ENCODE measurements at places on chromosomes 2 and 18. TPM values are rescaled to one million over a fixed set of nuclear protein-coding genes. Genes with fewer than 3 reads are reported as not detected.

Gene MOB1A
- total RNA-seq: 113 TPM

Gene AQP12B
- total RNA-seq: not detected

Gene FOXI3
- 0.14 TPM for total RNA-seq

Gene CD207
- total RNA-seq: 0.16 TPM

Gene CDKL4
- 1.4 TPM for total RNA-seq

Gene NEB
- total RNA-seq: 17.6 TPM

Gene UGT1A5
- 1.2 TPM for total RNA-seq

Gene SLC14A1
- not detected for total RNA-seq

Gene ST8SIA5
- not detected for total RNA-seq

GRCh38 chr18:50816419-50817166 is 3.2 kb downstream of the MRO start:
- DNase-seq: no peak
- H3K36me3 ChIP-seq: no peaks in the 10 kb centered on the region
- H3K27ac ChIP-seq: no peak overlapping the region
- H3K4me1 ChIP-seq: no peaks in the 10 kb centered on the region

DNA sequence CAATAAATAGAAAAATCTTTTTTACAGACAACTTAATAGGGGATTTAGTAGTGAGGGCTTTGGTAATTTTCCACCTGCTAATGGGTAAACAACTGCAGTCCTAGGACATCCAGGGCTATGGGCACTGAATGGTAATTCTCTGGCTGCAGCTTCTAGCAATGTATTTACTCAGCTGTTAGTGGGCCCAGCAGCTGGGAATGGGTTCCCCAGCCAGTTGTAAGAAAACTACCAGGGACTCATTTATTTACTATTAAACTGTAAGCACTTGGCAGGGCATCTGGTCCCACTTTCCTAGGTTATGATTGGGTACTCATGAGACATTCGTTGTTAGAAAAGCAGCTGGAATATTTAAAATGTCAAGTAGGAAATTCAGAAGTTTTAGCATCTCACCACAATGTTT is 363.8 kb upstream of the TRIB2 start:
- H3K36me3 ChIP-seq: no peaks in the 10 kb centered on the region
- H3K4me3 ChIP-seq: no peak overlapping the region
- no peaks in the 10 kb centered on the region for H3K27me3 ChIP-seq

DNA sequence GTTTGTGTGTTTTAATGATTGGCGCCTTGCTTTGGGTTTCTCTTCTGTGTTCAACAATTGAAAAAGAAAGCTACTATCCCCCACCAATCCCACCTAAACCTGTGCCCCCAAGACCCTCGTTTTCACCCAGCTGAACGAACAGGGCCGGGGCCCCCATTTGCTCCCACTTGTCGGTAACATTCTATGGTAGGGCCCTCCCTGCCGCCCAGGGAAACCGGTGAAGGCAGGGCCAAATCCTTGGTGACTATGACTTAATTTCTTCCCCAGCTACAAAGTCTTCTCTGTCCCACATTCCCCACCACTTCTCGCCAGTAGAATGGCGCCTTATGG is 598 bp upstream of the SNRNP200 start:
- DNase-seq: no peak
- H3K27me3 ChIP-seq: no peaks in the 10 kb centered on the region
- peak overlapping the region; percentile 51 for H3K4me3 ChIP-seq
- peaks cover 4% of the 10 kb centered on the region for H3K36me3 ChIP-seq
- H3K27ac ChIP-seq: peak overlapping the region; percentile 99

DNA sequence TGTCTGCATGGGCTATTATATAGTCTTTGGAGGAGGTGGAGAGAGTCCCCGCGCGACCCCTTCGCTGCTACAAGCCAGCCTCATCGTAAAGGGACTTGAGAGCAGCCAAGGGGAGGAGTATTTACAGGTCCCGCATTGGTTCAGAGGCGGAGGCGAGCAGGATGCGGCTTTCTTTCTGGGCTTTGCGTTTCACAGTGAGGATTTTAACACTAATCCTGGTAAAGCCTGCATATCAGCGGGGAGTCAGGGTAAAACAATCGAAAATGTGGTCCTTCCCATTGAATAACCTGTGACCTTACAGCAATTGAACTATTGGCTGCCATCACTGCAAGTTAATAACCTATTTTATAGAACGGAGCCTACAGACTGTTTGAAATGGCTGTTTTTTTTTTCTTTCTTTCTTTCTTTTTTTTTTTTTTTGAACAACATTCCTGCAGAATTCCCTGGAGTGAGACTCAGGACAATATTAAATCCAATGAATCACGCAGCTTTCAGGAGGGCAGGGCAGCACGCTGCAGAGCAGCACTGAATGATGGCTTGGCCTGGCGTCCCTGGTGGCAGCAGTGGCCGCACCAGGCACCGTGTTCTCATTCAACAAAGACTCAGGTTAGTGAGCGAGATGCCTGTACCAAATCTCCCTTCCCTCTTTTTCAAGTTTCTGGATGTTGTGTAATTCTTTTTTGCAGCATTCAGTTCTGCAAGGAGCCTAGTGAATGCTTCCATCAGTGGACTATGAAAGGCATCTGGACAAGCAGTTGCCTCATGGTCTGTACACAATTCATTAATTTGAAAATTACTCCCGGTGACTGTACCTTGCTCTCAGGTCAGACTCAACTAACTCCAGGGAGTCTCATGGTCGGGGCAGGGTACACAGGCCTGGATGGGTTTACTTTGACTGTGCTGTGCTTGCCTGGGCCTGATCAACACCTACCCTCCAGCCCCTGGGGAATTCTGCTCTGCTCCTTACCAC is 19.8 kb downstream of the SMIM21 start:
- H3K4me3 ChIP-seq: no peak overlapping the region
- no peaks in the 10 kb centered on the region for H3K27me3 ChIP-seq
- no peaks in the 10 kb centered on the region for H3K4me1 ChIP-seq

DNA sequence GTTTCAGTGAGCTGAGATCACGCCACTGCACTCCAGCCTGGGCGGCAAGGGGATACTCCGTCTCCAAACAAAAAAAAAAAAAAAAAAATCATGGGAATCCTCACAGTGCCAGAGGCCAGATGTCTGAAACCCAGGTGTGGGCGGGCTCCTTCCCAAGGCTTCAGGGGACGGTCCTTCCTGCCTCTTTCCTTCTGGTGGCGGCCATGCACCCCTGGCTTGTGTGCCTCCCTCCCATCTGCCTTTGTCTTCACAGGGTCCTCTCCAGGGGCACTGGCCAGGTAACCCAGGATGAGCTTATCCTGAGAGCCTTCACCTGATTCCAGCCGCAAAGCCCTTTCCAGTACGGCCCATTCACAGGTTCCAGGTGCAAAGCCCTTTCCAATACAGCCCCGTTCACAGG is 40.9 kb upstream of the GPC1 start:
- no peak overlapping the region for H3K27ac ChIP-seq
- no peak overlapping the region for H3K4me3 ChIP-seq
- no peaks in the 10 kb centered on the region for H3K4me1 ChIP-seq
- no peak for DNase-seq
- H3K27me3 ChIP-seq: no peaks in the 10 kb centered on the region
- no peaks in the 10 kb centered on the region for H3K36me3 ChIP-seq

DNA sequence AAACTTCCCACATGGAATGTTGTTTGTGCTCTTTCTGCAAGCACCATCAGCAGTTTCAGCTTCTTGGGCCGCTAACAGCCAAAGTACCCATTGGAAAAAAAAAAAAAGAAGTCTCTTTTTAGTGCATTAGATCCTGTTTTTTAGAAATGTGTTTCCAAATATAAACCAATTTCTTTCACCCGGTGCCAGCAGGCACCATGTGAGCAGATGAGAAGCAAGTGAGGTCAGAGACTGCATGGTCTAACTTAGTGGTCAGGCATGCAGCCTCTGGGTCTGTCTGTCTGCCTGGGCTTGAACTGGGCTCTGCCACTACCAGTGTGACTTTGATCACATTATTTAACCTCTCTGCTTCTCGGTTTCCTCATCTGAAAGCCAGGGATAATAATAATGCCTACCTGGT is 75.2 kb upstream of the NRP2 start:
- H3K27me3 ChIP-seq: no peaks in the 10 kb centered on the region
- no peak overlapping the region for H3K27ac ChIP-seq
- H3K4me1 ChIP-seq: no peaks in the 10 kb centered on the region
- H3K4me3 ChIP-seq: no peak overlapping the region
- no peaks in the 10 kb centered on the region for H3K36me3 ChIP-seq

DNA sequence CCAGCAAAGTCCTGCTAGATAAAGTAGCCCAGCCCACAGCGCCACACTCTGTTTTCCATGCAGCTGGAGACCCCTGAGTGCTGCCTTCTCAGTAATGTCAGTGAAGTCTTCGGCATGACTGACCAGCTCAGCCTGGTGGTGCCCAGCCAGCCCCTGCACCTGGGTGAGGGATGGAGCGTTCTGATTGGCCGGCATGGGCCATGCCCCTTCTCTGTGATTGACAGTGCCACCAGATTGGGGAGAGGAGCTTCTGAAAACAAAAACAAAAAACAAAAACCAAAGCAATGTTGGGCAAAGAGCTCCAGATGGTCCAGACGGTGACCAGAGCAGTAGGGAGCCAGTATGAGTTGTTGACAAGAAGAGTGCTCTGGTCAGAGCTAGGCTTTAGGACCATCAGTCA is 122.6 kb downstream of the DYSF start:
- DNase-seq: no peak
- H3K4me1 ChIP-seq: no peaks in the 10 kb centered on the region
- H3K27ac ChIP-seq: no peak overlapping the region
- H3K27me3 ChIP-seq: no peaks in the 10 kb centered on the region
- H3K4me3 ChIP-seq: no peak overlapping the region

GRCh38 chr2:205802941-205803340 is 120.6 kb downstream of the NRP2 start:
- H3K36me3 ChIP-seq: no peaks in the 10 kb centered on the region
- no peaks in the 10 kb centered on the region for H3K27me3 ChIP-seq

DNA sequence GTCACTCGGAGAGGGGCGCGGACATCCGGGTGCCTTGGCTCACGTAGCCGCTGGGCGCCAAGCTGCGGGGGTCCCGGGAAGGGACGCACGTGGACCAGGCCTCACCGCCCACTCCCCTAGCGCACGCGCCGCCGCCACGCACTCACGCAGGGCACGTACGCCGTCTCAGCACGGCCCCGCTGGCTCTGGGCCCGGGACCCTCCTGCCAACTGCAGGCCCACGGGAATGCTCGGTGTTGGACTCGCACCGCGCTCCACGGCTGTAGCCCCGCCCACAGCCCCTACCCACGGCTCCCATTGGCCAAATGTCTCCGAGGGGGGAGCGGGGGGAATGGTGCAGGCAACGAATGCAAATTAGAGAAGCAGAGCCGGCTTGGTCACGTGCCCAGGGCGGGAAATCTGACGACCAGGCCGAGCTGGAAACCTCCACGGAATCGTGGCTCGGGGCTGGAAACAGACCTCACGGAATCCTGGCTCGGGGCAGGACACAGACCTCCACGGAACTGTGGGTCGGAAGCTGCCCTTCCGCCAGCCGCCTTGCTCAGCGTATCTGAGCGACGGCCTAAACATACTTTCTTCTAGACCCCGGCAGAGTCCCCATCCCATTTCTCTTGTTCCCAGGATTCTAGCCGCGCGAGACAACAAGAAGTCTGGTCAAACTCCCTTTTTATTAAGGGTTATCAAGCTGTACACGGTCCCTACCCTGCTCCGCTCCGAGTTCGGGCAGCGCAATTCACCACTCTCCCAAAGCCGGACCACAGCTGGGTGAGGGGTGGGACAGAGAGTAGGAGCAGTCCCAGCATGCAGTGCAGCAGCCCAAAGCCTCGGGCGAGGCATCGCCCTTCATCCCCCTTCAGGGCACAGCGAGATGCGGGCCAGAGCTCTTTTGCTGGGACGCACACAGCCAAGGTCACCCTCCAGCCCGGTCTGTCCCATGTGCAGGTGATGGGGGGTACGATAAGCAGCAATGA is at the start of gene ABCB6:
Gene ABCB6 (minus strand): TSS at position 227 of the 970 bp plus-strand sequence. CDS start 285 bp downstream, outside the sequence.
- peak; percentile 97 for DNase-seq
- H3K27me3 ChIP-seq: no peaks in the 10 kb centered on the region
- peaks cover 3% of the 10 kb centered on the region for H3K36me3 ChIP-seq
- peak within 1 kb of the TSS; percentile 95 for H3K27ac ChIP-seq

- DNase-seq: no peak
- H3K27ac ChIP-seq: peak overlapping the region; percentile 86
- H3K4me1 ChIP-seq: peaks cover 56% of the 10 kb centered on the region
These were observed 95.9 kb upstream of the RMDN2 start for GRCh38 chr2:37829202-37829601.

GRCh38 chr2:225011585-225011984 is 30.7 kb downstream of the DOCK10 start:
- no peak overlapping the region for H3K4me3 ChIP-seq
- H3K36me3 ChIP-seq: no peaks in the 10 kb centered on the region
- DNase-seq: no peak
- H3K27me3 ChIP-seq: no peaks in the 10 kb centered on the region
- no peak overlapping the region for H3K27ac ChIP-seq

DNA sequence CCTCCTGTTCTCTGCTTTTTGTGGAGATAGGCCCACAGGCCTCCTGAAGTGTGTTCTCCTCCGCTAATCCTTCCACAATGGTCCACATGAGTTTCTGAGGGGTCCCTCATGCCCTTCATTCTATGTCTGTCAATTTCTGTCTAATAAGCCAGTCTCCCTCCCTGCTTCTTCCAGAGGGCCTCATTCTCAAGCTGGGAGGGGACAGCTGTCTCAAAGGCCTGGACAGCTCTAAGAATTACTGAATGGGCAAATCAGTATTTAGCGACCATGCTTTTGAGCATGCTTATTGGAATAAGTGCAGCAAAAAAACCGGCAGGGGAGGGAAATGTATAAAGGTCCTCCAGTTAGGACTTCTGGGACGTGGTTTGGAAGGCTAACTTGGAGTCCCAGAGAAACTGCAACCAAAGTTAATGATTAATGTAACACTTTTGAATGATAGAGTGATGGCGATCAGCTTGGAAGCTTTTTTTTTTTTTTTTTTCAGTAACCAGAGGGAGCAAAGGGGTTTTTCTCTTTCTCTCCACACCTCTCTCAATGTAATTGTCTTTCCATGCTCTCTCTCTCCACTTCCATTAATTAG is 890.7 kb upstream of the POU3F3 start:
- H3K27me3 ChIP-seq: no peaks in the 10 kb centered on the region
- H3K4me1 ChIP-seq: no peaks in the 10 kb centered on the region
- no peak for DNase-seq
- H3K27ac ChIP-seq: no peak overlapping the region
- H3K36me3 ChIP-seq: no peaks in the 10 kb centered on the region
- H3K4me3 ChIP-seq: no peak overlapping the region

DNA sequence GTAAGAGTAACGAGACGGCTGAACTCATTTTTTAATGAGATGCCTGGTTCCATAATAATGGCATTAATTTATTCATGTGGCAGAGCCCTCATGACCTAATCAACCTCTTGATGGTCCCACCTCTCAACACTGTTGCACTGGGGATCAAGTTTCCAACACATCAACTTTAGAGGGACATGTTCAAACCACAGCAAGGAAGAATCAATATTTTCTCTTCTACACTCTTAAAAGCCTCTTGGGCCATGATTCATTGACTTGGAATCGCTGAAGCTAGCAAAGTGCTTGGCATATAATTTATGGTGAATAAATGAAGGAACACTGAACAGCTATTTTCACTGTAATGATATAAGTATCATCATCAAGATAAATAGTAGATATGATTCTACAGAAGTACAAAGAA is 333.0 kb downstream of the TNS1 start:
- H3K4me1 ChIP-seq: no peaks in the 10 kb centered on the region
- H3K27ac ChIP-seq: no peak overlapping the region
- H3K4me3 ChIP-seq: no peak overlapping the region
- DNase-seq: no peak
- peaks cover 2% of the 10 kb centered on the region for H3K27me3 ChIP-seq
